DMS153 (cell line): ENCODE measurements at places on chromosomes 1 and 21.
A peak's percentile ranks its signal among the peaks of the same experiment; 100 is the strongest.

GRCh38 chr1:48677306-48678287, 99.1 kb downstream of the BEND5 start:
- DNase-seq = peak; percentile 80

- no peak for DNase-seq
These were observed 743 bp downstream of the CD52 start for GRCh38 chr1:26318338-26319064.

DNA sequence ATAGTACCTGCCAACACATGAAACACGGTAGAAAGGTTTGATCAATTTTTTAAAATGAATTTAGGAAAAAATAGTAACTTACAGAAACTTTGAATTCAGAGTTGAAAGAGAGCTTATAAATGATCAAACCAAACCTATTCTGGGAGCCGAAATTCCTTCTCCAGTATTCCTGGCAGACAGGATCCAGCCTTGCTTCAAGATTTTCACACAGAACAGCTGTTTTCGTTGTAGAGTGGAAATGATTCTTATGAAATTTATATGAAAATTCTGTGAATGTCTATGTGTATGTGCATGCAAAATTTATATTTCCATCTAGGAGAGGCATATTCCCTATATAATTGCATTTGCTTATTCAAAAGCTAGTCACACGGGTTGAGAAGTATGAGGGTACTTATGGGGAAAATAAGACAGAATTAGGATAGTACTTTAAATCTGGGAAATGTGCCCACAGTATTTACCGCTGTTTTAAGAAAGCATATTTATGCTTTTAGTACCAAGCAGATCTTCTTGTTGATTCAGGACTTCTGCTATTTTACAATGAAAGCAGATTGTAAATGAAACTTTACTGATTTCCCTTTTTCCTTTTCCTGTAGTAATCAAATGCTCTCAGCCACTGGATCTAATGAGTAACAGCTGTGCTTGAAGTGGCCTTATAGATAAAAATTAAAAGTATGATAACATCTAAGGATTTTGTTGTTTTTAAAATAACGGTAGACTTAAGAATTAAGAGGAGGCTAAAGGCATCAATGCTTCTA, 30.4 kb downstream of the PRRX1 start:
- no peak for DNase-seq

DNA sequence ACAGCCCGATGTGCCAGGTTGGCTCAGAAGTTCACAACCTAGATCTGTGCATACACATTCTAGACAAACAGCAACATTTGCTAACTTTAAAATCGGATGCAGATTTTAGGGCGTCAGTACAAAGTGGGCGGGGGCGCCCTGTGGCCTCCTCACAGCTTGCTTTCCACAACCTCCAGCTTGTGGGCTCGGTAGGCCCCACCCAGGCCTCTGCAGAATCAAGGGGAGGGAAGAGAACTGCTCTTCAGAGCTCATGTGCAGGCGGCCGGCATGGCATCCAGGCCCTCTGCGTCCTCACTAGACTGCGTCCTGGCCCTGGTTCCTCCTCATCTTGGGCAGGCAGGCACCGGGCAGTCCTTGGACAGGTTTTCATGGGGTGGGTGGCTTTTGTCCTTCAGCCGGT, 59.3 kb downstream of the AJAP1 start:
- no peak for DNase-seq

GRCh38 chr1:201419746-201420607, 1.6 kb downstream of the TNNI1 start:
- no peak for DNase-seq

DNA sequence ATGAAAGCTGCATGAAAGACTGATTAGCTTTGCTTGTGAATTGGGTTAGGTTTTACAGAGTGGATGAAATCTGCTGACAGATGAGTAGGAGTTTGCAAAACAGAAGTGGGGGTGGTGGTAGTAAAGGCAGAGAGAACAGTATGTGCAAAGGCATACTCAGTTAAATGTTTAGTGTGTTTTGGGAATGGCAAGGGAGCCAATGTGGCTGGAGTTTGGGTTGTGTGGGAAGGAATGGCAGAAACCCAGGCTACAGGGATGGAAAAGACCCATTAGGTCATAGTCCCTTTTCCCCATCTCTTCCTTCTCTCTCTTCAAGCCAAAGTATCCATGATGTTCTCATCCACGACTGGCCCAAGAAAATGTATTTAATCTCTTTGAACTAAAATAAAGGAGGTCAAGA, 362.2 kb upstream of the LYPLAL1 start:
- DNase-seq = no peak

DNA sequence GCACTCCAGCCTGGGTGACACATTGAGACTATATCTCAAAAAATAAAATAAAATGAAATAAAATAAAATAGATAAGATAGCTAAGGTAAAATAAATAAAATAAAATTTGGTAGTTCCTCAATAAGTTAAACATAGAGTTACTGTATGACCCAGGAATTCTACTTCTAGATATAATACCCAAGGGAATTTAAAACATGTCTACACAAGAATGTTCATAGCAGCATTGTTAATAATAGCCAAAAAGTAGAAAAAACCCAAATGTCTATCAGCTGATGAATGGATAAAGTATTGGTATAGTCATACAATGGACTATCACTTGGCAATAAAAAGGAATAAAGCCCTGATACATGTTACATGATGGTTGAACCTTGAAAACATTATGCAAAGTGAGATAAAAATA, 47.8 kb downstream of the CEP350 start:
- no peak for DNase-seq

- no peak for DNase-seq
These were observed 29.5 kb downstream of the TUT4 start for GRCh38 chr1:52523376-52523775.
